ENCODE measurements at places on chromosomes 2 and 18.
A peak's percentile ranks its signal among the peaks of the same experiment; 100 is the strongest.

GRCh38 chr2:230998882-230999281, 3.0 kb downstream of the SPATA3 start:
- no peak for DNase-seq
- no peaks in the 10 kb centered on the region for H3K36me3 ChIP-seq
- peaks cover 10% of the 10 kb centered on the region for H3K27me3 ChIP-seq
- H3K4me1 ChIP-seq: no peaks in the 10 kb centered on the region

DNA sequence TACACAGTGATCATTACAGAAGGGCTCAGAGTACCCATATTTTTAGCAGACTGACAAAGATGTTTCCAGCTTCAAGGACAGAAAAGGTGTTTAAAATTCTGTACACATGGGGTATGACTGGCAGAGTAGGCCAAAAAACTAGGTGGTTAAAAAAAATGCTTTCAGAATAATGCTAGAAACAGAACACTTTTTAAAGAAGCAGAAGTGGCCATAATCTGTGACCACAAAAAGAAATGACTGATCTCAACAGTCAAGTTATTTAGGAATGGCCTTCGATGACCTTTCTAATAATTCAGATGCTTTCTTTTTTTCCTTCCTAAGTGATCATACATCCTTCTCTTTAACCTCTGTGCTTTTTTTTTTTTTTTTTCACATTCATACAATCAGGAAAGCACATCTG, 4.1 kb upstream of the AQP4 start:
- no peaks in the 10 kb centered on the region for H3K4me1 ChIP-seq
- no peak overlapping the region for H3K4me3 ChIP-seq
- H3K27ac ChIP-seq: no peak overlapping the region

GRCh38 chr18:23596183-23596582, 9.9 kb upstream of the NPC1 start:
- H3K4me1 ChIP-seq: peaks cover 2% of the 10 kb centered on the region
- H3K4me3 ChIP-seq: no peak overlapping the region
- no peaks in the 10 kb centered on the region for H3K27me3 ChIP-seq
- no peak overlapping the region for H3K27ac ChIP-seq

- no peak overlapping the region for H3K4me3 ChIP-seq
- no peaks in the 10 kb centered on the region for H3K36me3 ChIP-seq
- H3K27ac ChIP-seq: no peak overlapping the region
Measured at GRCh38 chr18:59052965-59053820, 86.5 kb upstream of the SEC11C start.

GRCh38 chr2:128103407-128103806, 12.4 kb downstream of the UGGT1 start:
- no peak for DNase-seq
- no peaks in the 10 kb centered on the region for H3K4me1 ChIP-seq
- peaks cover 6% of the 10 kb centered on the region for H3K36me3 ChIP-seq
- H3K27ac ChIP-seq: no peak overlapping the region
- H3K27me3 ChIP-seq: no peaks in the 10 kb centered on the region

GRCh38 chr2:209696836-209697711, 74.6 kb upstream of the UNC80 start:
- DNase-seq: no peak
- 0 out of 2 replicates have a peak, but pooled peaks cover 5% of the 10 kb centered on the region for H3K27me3 ChIP-seq
- no peaks in the 10 kb centered on the region for H3K4me1 ChIP-seq
- no peak overlapping the region for H3K4me3 ChIP-seq
- H3K27ac ChIP-seq: no peak overlapping the region

DNA sequence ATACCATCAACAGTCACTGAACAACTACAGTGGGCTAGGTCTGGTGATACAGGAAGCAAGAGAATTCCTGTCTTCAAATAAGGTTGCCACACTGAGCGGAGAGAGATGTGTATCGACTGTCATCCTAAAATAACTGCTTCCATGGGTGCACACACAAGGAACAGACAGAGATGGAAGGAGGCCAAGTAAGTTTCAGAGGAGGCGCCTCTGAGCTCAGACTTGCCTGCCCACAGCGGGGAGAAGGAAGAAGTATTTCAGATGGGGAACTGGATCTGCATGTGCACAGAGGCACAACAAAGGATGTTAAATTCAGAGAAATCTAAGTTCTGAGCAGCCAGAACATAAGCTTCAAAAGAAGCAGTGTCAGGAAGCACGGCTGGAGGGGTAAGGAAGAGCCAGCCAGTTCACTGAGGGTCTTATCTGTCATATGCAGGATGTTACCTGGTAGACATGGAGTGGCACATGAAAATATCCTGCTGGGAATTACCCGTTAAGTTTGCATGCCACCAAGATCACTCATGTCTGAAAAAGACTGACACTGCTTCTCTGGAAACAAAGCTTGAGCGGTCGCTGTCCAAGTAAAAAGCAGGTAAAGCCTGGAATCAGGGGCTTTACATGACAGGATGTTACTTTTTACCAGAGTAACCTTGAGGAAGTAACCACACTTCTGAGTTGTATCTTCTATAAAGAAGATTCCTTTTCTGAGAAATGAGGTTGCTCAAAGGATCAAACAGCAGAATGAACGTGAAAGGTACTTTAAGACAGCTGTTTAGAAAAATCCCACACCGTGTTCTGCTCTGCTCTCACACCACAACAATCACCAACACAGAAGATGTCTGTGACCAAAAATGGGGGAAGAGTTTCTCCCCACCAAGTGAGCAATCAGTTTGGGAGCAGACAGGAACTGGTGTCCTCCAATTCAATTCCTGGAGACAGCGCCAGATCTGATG, 260.2 kb downstream of the NBAS start:
- no peaks in the 10 kb centered on the region for H3K4me1 ChIP-seq
- no peak overlapping the region for H3K4me3 ChIP-seq
- no peak overlapping the region for H3K27ac ChIP-seq

GRCh38 chr2:120331903-120332302, 14.0 kb upstream of the INHBB start:
- no peak for DNase-seq
- H3K27ac ChIP-seq: no peak overlapping the region
- 0 out of 2 replicates have a peak, but pooled peaks cover 3% of the 10 kb centered on the region for H3K27me3 ChIP-seq
- no peaks in the 10 kb centered on the region for H3K4me1 ChIP-seq
- H3K4me3 ChIP-seq: no peak overlapping the region
- no peaks in the 10 kb centered on the region for H3K36me3 ChIP-seq

- no peaks in the 10 kb centered on the region for H3K4me1 ChIP-seq
- H3K27me3 ChIP-seq: no peaks in the 10 kb centered on the region
- DNase-seq: no peak
Measured at GRCh38 chr2:54397426-54397825, 58.7 kb upstream of the SPTBN1 start.

GRCh38 chr2:99488539-99489062, 1.2 kb downstream of the REV1 start:
- peaks cover 9% of the 10 kb centered on the region for H3K4me1 ChIP-seq
- no peaks in the 10 kb centered on the region for H3K27me3 ChIP-seq
- peak overlapping the region; percentile 87 for H3K27ac ChIP-seq
- no peaks in the 10 kb centered on the region for H3K36me3 ChIP-seq
- peak overlapping the region; percentile 68 for H3K4me3 ChIP-seq

DNA sequence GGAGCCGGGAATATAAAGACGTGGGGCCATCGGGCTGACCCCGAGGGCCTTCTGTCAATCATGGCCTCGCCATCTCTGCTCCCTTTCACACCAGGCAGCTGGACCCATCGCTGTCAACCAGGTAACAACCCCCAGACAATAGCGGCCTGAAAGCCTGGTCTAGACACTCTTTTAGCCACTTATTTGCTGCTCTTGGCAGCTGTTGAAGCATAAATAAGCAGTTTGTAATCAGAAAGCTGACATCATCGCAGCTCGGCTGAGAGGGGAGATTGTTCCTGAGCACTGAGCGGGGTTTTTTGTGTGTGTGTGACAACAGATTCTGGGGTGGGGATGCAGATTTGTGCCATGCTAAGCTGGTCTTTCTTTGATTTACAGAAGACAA, 423.6 kb upstream of the POU3F3 start:
- H3K36me3 ChIP-seq: no peaks in the 10 kb centered on the region
- no peaks in the 10 kb centered on the region for H3K4me1 ChIP-seq
- no peak overlapping the region for H3K27ac ChIP-seq
- no peak for DNase-seq
- no peaks in the 10 kb centered on the region for H3K27me3 ChIP-seq

DNA sequence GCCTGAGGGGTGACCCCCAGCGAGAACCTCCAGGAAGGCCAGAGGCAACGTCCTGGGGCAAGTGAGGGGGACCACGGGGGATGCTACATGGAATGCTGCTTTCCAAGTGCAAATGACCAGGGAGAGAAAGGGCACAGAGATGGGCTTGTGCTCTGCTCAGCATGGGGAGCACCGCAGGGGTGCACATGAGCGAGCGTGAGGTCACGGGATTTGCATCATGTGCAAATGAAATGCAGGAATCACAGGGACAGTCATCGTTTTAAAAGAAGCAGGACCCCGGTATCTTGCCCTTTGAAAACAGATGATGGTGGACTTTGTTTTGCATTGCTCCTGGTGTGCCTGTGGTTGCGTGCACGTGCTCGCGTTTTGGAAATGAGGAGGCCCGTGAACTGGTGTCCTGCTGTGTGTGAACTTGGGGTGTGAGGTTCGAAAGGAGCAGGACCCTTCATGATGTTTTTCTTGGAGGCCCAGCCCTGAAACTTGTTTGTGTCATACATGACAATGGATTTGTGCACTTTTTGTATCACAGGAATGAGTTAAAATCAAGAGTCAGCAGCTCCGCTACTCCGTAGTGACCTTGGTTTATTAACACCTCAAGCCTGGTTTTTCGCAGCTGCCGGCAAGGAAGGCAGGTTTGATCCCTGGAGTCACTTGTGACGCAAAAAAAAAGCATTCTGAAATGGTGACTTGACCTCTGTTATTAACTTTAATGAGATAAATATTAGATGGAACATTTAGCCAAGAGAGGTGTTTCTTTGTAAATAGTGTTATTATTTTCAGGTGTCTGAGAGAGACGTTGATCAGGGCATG, 234.5 kb downstream of the LDLRAD4 start:
- H3K4me3 ChIP-seq: no peak overlapping the region
- H3K27ac ChIP-seq: no peak overlapping the region
- no peak for DNase-seq
- no peaks in the 10 kb centered on the region for H3K36me3 ChIP-seq

- DNase-seq: no peak
- H3K27ac ChIP-seq: no peak overlapping the region
- 0 out of 2 replicates have a peak, but pooled peaks cover 3% of the 10 kb centered on the region for H3K27me3 ChIP-seq
- no peaks in the 10 kb centered on the region for H3K36me3 ChIP-seq
Measured at GRCh38 chr2:128391679-128392078, 73.0 kb upstream of the HS6ST1 start.

GRCh38 chr2:74585406-74586185, 31.1 kb downstream of the DOK1 start:
- no peaks in the 10 kb centered on the region for H3K36me3 ChIP-seq
- H3K27me3 ChIP-seq: no peaks in the 10 kb centered on the region
- peaks cover 12% of the 10 kb centered on the region for H3K4me1 ChIP-seq
- H3K4me3 ChIP-seq: no peak overlapping the region

GRCh38 chr2:70116936-70117552, 29.8 kb downstream of the PCBP1 start:
- no peaks in the 10 kb centered on the region for H3K36me3 ChIP-seq
- no peak overlapping the region for H3K27ac ChIP-seq
- H3K4me1 ChIP-seq: peaks cover 18% of the 10 kb centered on the region

- no peak overlapping the region for H3K4me3 ChIP-seq
- DNase-seq: no peak
- no peaks in the 10 kb centered on the region for H3K27me3 ChIP-seq
- H3K4me1 ChIP-seq: peaks cover 9% of the 10 kb centered on the region
Measured at GRCh38 chr2:231720987-231721966, 13.0 kb downstream of the PTMA start.

- no peak for DNase-seq
- H3K36me3 ChIP-seq: no peaks in the 10 kb centered on the region
- H3K27me3 ChIP-seq: peaks cover 39% of the 10 kb centered on the region
- peaks cover 8% of the 10 kb centered on the region for H3K4me1 ChIP-seq
- no peak overlapping the region for H3K4me3 ChIP-seq
Measured at GRCh38 chr2:104901037-104901881, 47.3 kb downstream of the POU3F3 start.

DNA sequence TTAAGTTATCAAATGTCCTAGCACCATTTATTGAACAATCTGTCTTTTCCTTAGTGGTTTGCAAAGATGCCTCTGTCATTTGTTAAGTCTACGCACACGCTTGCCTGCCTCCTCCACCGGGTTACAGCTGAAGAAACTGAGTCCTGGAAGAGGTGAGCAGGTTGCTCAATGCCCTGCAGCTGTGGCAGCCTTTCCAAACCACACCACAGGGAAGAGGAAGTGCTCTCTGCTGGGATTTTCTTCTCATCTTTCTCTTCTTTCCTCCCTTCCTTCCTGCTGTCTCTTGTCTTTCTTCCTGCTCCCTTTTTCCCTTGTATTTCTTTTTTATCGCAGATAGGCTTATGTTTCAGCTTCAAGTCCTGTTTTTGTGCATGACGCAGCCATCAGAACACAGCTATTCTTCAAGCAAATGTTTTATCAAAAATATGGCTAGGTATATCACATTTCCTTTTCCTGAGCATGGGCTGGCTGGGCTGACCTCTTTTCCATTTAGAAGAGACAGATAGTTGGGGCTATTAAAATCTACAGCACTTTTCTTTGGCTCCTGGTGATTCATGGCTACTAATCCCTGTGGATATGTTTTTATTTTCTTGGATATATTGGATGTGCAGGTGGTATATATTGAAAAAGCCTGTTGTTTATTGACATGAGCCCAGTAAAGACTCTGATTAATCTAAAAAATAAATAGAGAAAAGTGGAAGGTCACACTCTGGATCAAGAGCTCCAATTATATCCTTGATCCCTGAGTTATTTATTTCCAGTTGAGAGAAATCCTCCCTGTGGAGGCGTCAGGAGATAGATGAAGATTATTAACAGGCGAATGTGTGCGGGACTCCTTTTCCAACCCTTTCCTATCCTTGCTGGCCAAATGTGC, 214.6 kb downstream of the TSN start:
- no peak for DNase-seq
- H3K27ac ChIP-seq: no peak overlapping the region
- no peak overlapping the region for H3K4me3 ChIP-seq
- H3K27me3 ChIP-seq: peaks cover 41% of the 10 kb centered on the region

DNA sequence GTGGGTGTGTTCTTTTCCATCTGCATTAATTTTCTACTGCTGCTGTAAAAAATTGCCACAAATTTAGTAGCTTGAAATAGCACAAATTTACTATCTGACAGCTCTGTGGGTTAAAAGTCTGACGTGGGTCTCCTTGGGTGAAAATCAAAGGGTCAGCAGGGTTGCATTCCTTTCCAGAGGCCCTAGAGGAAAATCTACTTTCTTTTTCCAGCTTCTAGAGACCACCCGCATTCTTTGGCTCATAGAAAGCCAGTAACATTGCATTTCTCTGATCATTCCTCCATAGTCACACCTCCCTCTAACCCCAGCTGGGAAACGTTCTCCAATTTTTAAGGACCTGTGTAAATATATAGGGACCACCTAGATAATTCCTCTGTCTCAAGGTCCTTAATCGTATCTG, 128.8 kb downstream of the ATL2 start:
- no peak overlapping the region for H3K4me3 ChIP-seq
- H3K27me3 ChIP-seq: no peaks in the 10 kb centered on the region
- no peaks in the 10 kb centered on the region for H3K36me3 ChIP-seq
- H3K27ac ChIP-seq: no peak overlapping the region

GRCh38 chr18:55735199-55735855, 147.3 kb upstream of the TCF4 start:
- H3K27ac ChIP-seq: no peak overlapping the region
- no peak for DNase-seq

DNA sequence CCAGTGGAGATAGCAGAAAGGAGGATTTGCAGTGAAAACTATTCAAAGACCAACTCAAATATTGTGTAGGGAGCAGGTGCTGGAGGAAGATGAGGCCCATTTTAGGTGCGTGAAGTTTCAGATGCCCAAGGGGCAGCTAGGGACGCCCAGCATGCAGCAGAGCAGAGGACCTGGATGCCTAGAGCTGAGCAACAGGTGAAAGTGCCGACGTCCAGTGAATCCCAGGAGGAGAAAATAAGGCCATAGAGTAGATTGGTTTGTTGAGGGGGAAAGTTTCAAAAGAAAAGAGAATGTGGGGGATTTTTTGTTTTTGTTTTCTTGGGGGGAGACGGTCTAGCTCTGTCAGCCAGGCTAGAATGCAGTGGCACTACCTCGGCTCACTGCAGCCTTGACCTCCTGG, 53.1 kb downstream of the OSBPL1A start:
- no peak overlapping the region for H3K4me3 ChIP-seq
- H3K4me1 ChIP-seq: no peaks in the 10 kb centered on the region
- H3K36me3 ChIP-seq: no peaks in the 10 kb centered on the region
